ENCODE measurements at places on chromosomes 13 and 19. TPM values are rescaled to one million over a fixed set of nuclear protein-coding genes. Genes with fewer than 3 reads are reported as not detected.

DNA sequence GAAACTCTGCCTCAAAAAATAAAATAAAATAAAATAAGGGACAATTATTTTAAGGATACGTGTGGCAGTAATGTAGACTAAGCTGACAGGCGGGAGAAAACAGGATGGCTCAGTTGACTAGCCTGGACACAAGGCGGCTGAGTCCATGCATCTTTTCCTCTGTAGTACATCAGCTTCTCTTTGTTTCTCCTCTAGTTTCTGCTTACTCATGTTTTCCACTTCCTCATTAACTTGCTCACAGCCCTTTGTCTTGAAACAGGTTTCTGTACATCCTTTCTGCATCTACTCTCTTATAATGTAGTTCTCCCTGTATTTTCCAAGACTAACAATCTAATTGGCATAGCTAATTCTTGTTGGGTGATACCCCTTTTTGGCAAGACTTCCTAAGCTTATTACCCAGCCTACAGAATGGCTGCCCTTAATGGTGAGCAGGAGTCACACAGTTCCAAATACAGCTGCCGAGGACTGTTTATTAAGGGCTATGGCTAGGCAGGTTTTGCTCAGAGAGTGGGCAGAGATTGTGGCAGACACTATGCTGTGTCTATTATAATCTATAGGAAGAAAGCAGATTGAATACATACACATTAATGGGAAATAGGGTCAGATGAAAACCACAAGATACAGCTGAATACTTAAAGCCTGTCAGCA lies 58.7 kb upstream of the KLF5 start:
- DNase-seq, result no peak

DNA sequence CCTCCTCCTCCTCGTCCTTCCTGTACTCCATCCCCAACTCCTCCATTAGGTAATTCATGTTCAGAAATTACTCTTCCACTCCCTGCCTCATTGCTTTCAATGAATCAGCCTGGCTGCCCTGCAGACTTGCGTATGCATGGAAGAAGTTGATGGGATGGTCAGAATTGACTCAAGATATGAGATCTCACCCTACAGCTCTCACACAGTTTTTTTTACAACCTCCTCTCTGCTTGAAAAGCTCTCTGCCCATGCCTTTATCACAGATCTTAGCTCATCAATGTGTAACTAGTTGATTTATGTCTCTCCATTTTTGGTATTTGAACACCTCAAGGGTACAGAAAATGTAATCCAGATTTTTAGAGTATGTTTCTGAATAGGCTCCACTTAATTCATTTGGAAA lies 506.9 kb downstream of the TBC1D4 start:
- DNase-seq, result no peak

DNA sequence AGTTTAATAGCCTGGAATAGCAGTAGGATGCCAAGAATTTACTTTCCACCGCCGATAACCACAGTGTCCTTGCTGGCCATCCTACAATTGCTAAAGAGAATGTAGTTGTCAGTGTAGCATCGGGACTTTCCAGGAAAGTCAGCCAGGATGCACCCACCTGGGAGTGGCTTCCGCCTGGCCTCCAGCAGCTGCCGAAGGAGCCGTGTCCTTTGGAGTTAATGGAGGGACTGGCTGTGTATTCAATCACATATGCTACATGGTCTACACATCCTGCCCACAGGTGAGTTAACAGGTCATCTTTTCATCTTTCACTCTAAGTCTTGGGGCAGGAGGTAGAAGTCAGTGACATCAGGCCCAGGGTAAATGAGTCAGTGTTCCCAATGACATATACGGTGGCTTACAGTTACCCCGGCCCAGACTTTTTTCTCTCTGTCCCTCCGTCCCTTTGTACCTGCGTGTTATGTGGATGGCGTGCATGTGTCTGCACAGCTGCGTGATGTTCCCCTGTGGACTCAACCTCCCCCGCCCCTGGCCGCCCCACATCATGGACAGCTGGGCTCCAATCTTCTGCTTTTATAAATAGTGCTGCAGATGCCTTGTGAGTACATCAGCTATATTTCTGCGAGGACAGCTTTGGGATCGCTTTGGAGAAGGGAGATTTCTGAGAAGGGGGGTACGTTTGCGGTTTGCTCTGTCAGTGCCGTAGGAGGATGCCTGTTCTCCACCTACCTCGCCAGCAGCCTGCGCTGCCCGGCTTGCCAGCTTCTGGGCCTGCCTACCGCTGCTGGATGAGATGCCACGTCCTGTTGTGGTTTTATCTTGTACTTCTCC lies 63.1 kb downstream of the ATP11A start:
- no peak for DNase-seq

DNA sequence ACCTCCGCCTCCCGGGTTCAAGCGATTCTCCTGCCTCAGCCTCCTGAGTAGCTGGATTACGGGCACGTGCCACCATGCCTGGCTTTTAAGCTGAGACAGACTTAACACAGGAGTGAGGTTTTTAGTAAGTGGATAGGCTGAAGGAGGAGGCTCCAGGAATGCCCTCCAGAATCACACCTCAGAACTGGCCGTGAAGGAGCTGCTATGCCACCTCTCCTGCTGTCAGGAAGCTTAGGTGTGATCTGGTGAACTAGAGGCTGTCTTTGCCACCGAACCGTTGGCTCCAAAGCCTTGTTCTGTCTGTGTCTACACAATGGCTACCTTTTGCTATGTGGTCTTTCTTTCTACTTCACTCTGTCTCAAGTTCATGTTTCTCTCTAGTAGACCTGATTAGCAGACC lies 4.2 kb downstream of the PDCD2L start:
- DNase-seq, result no peak

EPSTI1 gene
- total RNA-seq, result 4.9 TPM

TNNI3 gene
- 2,132 TPM for total RNA-seq

All from left cardiac atrium (tissue), 4 donors.